Stimulated activated CD8-positive, alpha-beta memory T cell treated with anti-CD3 and anti-CD28 coated beads, Interleukin-4, amount 100 ng/mL, for 48 hours (primary cell): ENCODE measurements at places on chromosomes 1 and 21.

DNA sequence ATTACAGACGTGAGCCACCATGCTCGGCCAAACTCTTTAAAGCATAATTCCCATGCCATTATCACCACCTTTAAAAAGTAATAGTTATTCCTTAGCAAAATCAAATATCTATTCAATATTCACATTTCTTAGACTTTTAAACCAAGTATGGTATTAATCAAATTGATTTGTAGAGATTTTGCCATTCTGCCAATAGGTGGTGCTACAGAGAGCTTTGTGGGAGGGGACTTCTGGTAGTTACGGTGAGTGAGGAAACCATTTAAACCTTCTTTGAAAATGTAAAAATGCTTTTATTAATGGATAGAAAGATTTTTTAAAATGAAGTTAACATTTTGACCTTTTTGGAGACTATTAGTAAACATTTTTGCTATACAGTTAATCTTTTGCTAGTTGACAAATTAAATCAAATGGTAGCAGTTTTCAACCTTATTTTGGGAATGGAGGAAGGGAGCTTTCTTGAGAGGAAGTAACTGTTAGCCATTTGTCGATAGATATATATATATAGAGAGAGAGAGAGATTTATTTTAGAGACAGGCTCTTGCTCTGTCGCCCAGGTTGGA is 19.3 kb downstream of the IARS2 start:
- DNase-seq: no peak

DNA sequence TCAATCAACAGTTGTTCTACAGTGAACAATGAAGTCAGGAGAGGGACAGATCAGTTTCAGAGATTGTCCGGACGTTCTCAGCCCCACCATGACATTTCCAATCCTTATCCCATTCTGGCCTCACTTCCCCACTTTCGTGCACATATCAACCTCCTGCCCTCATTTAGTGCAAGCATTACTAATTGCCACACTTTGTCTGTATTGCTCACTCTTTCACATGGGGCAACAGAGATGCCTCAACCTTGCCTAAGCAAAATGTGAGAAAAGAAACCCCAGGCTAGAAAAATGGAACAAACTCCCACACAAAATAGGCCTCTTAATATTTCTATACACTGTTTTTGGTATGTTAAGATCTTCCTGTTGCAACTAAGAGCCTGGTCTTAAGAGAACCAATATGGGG is 8.9 kb upstream of the RGS1 start:
- no peak for DNase-seq

DNA sequence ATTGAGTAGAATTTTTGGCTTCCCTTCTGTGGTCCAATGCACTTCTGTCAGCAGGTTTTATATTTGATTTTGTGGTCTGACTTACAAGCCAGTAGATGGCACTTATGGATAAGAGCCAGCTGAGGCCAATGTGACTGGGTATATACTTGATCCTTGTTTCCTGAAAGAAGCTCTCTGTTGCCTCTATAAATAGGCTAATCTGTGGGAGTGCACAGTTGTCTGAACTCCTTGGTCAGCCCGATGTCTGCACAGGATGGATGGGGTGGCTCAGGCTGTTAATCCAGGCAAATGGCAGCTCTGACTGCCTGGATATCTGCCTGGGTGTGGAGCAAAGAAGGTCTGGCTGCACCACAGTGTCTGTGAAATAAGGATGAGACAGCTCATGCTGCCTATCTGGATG is 1183.7 kb upstream of the PRMT6 start:
- DNase-seq: no peak

- DNase-seq: no peak
Measured at GRCh38 chr1:1892079-1892762, 1.3 kb upstream of the GNB1 start.

- no peak for DNase-seq
Measured at GRCh38 chr1:19066874-19067181, 110.4 kb upstream of the IFFO2 start.

DNA sequence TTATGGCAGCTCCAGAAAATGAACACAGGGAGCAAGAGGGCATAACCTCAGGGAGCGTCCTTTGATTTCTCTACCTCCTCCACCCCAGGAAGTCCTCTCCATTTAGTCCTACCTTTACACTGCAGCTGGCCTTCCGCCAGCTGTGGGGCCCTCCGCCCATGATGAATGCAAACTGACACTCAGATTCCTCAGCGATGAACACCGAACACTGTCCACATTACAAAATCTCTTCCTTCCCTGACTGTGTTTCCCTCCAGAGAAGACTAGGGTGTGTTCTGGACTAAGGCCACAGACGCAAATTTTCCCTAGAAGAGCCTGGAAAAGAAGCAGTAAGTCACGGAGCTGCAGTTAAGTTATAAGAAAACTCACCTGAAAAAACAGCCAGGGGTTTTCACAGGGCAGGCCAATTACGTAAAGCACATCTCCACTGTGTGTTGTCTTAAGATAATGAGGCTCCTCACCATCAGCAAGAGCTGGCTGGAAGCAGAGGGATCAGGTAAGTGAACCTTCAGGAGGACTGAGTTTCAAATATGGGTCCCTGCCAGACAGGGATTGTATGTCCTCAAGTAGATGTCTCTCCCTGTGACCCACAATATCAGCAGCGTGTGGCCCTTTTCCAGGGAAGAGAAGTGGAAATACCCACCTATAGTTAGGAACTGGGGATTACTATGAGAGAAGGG is 46.3 kb upstream of the ATP1B1 start:
- DNase-seq: no peak

DNA sequence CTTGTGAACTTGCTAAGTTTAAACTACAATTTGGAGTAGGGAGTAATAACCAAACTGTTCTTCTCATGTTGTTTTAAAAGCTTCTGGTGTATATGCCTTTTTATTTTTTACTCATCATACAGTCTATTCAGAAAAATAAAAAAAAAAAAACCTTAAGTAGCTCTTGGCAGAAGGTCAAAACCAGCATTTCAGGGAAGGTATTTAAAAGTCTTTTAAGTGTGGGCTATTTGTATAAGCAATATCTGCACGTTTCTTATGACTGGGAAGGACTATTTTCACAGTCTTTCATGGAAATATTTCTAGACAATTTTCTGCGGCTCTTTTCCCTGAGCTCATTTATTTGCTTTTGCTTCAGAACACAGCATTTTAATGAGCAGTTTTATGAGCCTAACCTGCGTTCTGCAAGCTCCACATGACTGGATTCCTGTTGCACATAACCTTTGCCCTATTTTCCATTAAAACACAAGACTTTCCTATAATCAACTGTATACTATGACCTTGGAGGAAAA is 60.9 kb upstream of the C1orf105 start:
- DNase-seq: no peak

- no peak for DNase-seq
Measured at GRCh38 chr1:209749205-209749604, 6.6 kb upstream of the TRAF3IP3 start.

GRCh38 chr21:29145354-29145782 is 14.9 kb downstream of the MAP3K7CL start:
- DNase-seq: no peak

DNA sequence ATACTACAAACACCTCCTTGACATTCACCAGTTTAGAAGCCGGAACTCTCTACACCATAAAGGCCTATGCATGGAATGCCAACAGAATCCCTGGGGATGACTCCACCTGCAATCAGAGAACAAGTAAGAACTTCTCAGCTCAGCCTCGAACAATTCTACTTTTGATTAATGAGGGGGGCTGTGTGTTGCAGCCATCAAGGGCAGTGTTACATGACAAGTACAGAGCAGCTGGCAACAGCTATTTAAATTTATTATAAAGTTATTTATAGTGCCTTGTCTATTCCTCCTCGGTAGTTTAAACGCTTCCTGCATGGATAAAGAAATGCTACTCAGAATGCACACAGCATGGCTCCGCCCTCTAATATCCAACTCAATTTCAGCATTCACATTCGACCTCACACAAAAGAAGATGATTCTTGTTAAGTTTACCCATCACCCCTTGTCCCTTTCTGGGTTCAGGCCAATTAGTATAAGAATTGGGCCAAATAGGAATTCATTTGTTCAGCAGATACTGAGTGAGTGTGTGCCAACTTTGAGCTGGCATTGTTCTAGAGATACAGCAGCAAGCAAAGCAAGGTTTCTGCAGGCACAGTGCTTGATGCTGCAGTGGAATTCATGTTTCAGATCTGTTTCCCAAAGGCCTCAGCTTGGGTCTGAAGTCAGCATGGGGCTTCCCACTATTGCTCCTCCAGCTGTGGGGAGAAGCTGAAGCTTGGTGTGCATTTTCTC is 6.4 kb downstream of the FNDC7 start:
- no peak for DNase-seq

GRCh38 chr1:81242103-81242502 is 558.6 kb upstream of the ADGRL2 start:
- no peak for DNase-seq

DNA sequence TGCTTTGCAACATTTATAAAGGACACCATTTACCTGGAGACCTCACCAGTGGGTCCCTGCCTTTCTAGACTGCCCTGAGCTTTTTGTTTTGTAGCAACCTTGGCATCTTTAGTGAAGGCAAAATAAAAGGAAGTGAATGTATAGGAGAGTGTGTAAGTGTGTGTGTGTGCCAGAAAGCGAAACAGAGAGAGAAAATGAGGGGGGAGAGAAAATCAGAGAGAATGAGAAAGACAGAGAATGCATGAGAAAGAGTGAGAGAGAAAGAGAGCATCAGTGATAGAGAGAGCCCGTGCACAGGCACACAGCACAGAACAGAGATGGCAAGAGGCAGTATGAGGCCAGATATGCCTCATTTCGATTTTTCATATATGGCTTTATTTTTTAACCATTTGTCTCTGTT is 57.5 kb downstream of the HSD3B1 start:
- no peak for DNase-seq

DNA sequence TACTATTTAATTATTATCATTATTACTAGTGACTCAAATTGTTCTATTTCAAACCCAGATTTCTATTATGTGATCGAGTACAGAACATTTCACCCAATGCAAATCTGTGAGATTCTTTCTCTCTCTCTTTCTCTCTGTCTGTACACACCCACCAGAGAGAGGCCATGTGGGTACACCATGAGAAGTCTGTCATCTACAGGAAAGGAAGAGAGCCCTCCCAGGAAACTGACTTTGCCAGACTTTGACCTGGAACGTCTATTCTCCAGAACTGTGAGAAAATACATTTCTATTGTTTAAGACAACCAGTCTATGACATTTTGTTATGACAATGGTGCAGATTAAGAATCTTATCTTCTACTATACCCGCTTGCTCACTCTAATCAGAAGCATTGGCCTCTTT is 1091.6 kb downstream of the TTLL7 start:
- DNase-seq: no peak

DNA sequence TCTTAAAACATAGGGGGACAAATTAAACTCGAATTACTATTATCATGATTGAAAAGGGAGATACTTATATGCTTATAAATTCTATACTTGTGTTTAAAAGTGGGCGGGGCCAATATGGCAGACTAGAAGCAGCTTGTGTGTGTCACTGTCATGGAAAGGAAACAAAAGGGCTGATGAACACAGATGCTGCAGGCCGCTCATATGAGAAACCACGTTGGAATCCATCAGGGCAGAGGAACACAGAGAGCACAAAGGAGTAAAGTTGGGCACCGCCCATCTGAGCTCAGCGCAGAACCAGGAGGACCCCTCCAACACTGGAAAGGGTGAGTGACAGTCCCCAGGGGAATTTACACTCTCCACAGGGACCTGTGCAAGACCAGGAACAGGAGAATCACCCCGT is 107.0 kb downstream of the SLC5A9 start:
- DNase-seq: no peak

- no peak for DNase-seq
Measured at GRCh38 chr1:27015260-27015659, 2.6 kb upstream of the TENT5B start.

DNA sequence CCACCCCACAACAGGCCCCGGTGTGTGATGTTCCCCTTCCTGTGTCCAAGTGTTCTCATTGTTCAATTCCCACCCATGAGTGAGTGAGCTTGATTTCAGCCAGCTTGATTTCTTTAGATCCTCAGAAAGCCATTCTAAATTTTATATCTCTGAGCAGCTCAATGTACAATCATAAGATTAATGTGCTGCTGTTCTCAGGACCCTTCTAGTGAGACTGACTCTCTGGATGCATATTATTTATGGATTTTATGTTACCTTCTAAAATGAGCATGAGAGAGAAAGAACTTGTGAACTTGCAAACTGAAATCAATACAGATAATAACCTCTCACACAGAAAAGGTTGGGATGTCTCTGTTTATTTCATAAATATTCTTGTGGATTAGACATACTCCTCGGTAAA is 1133.5 kb upstream of the TMPRSS15 start:
- no peak for DNase-seq

DNA sequence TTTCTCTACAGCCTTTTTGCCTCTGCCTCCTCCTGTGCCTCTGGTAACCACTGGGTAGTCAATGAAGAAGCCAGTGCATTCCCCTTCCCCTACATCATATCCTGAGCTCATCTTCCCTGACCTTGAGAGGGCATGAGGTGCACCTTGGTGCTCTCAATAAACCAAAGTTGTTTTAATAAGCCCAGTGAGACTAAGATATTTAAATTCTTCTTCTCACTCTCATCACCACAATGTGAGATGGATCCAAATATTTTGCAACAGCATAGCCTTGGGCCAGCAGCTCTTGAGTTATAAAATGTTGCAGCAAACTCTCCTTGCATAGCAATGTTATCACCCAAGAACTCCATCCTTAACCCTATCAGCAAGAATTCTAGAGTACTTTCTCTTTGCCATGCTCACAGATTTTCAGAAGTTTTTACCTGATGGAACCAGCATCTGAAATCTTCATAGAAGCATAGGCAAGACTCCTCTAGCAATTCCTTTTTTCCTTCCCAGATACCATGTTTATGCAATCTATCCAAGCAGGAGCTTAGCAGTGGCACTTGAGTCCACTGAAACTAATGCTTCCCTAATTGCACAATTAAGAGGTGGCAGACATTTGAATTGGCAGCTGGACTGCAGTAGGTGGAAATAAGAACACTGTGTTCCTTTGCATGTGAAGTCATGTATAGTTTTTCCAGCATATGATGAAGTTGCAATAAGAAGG is 36.8 kb downstream of the CDC7 start:
- no peak for DNase-seq

GRCh38 chr1:114549137-114549536 is 32.3 kb downstream of the BCAS2 start:
- no peak for DNase-seq

- DNase-seq: no peak
Measured at GRCh38 chr1:93979718-93980319, 70.6 kb upstream of the GCLM start.

- DNase-seq: no peak
Measured at GRCh38 chr21:40002978-40003377, 135.7 kb downstream of the PCP4 start.

- no peak for DNase-seq
Measured at GRCh38 chr1:206513312-206514111, 6.2 kb downstream of the RASSF5 start.

- DNase-seq: no peak
Measured at GRCh38 chr1:246000638-246001015, 506.5 kb downstream of the SMYD3 start.

GRCh38 chr1:91737650-91738049 is 148.3 kb downstream of the TGFBR3 start:
- no peak for DNase-seq

DNA sequence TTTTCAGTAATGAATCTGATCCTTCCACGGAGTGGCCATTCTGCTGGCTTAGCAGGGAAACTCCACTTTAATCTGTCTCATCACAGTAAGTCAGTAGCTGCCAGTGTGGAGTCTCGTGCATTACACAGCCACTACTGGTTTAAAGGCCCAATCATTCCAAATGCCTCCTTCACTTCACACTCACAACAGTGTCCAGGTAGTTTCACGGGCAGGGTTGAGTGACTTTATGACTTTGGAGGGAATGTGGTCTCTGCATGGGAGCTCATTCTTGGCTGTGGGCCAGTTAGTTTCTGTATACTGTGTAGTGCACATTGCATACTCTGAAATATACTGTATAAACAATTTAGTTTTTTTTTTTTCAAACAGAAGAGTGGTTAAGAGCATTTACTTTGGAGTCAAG is 34.6 kb upstream of the C1orf87 start:
- no peak for DNase-seq
